Mesothelial cell of epicardium (in vitro differentiated cells): ENCODE measurements at places on chromosomes 5 and 9. TPM values are rescaled to one million over a fixed set of nuclear protein-coding genes. Genes with fewer than 3 reads are reported as not detected.

Gene SOWAHA
- 0.52 to 0.67 TPM (median 0.64 TPM) in 3 replicates for total RNA-seq

Gene CTXN3
- total RNA-seq: not detected in 3 replicates

Gene ZNF367
- 4.4 to 4.9 TPM (median 4.5 TPM) in 3 replicates for total RNA-seq

Gene SNCAIP
- 102 to 113 TPM (median 109 TPM) in 3 replicates for total RNA-seq

- H3K4me3 ChIP-seq: peak overlapping the region; percentile 89
- peaks cover 14% of the 10 kb centered on the region for H3K4me1 ChIP-seq
- H3K27me3 ChIP-seq: no peaks in the 10 kb centered on the region
- H3K27ac ChIP-seq: no peak overlapping the region
Measured at GRCh38 chr9:137255448-137256114, 454 bp downstream of the NELFB start.

- H3K27ac ChIP-seq: no peak overlapping the region
- H3K4me3 ChIP-seq: no peak overlapping the region
- DNase-seq: no peak
- peaks cover 22% of the 10 kb centered on the region for H3K4me1 ChIP-seq
- no peaks in the 10 kb centered on the region for H3K27me3 ChIP-seq
Measured at GRCh38 chr9:13163287-13163686, 116.2 kb downstream of the MPDZ start.

GRCh38 chr5:135631391-135631790 is 52.6 kb upstream of the CXCL14 start:
- no peak overlapping the region for H3K27ac ChIP-seq
- H3K4me1 ChIP-seq: peaks cover 14% of the 10 kb centered on the region
- no peak for DNase-seq
- H3K27me3 ChIP-seq: no peaks in the 10 kb centered on the region

DNA sequence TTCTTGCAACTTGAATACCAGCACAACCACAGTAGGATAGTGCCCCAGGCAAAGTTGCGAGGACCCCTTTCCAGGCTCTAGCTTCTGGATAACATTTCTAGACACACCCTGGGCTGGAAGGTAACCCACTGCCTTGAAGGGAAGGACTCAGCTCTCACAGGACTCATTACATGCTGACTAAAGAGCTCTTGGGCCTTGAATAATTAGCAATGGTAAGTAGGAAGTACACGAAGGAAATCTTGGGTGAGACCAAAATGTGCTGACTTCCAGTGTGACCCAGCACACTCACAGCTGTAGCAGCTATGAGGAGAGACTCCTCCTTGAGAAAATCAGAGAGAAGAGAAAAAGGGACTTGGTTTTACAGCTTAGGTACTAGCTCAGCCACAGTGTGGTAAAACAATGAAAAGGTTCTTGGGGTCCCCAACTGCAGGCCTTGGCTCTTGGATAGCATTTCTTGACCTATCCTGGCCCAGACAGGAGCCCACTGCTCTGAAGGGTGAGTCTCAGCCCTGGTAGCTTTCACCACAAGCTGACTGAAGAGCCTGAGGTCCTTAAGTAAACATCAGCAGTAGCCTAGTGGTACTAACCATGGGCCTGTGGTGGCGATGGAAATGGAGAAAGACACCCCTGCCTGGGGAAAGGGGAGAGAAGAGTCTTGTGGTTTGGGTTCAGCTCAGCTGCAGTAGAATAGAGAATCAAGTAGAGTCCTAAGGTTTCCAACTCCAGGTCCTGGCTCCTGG is 621.7 kb downstream of the SEMA5A start:
- H3K27ac ChIP-seq: no peak overlapping the region
- peaks cover 7% of the 10 kb centered on the region for H3K27me3 ChIP-seq
- H3K4me1 ChIP-seq: no peaks in the 10 kb centered on the region
- H3K4me3 ChIP-seq: no peak overlapping the region
